ENCODE measurements at places on chromosomes 6 and 20.

- peak; percentile 53 for DNase-seq
These were observed 39.3 kb downstream of the GTF2H5 start for GRCh38 chr6:158207422-158207788.

GRCh38 chr6:40477246-40478126, 109.7 kb downstream of the LRFN2 start:
- no peak for DNase-seq

GRCh38 chr6:21611485-21611884, 17.9 kb downstream of the SOX4 start:
- DNase-seq, result no peak

- no peak for DNase-seq
These were observed 3.5 kb upstream of the BTN3A1 start for GRCh38 chr6:26398555-26398954.

GRCh38 chr6:81770381-81770780, 17.9 kb upstream of the TENT5A start:
- DNase-seq, result no peak

GRCh38 chr6:30207619-30208295, 5.4 kb downstream of the TRIM26 start:
- peak; percentile 36 for DNase-seq

GRCh38 chr6:113560908-113561307, 296.2 kb upstream of the MARCKS start:
- peak; percentile 93 for DNase-seq

DNA sequence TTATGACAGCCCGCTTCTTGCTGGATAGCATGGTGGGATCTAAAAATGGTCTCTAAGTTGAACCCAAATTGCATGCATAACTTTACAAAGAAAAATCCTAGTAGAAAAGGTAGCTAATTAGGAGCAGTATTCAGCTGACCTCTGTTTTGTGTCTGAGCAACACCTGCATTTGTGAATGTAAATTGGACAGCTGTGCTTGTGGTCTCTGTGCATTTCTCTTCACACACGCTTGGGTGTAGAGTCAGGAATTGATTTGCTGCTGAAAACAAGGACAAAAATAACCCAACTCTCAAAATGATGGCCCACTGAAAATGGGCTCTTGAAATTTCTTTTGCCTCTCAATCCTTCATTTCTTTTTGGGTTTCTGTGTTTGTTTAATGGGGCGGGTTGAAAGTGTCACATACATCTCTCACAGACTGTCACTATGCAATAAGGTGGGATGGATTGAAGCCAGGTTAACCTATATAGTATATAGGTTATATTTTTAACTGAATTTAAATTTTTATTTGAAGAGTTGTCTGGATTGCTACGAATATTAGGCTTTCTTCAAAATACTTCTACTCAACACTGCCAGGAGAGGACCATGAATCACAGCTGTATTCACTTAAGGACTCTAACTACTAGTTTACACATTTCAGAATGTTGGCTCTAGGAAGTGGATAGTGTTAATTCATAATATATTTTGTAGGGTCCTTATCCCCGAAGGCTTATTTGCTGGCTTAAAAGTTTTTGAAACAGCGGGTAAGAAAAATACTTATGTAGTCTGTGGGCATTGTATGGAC, 46.5 kb downstream of the SOBP start:
- no peak for DNase-seq

DNA sequence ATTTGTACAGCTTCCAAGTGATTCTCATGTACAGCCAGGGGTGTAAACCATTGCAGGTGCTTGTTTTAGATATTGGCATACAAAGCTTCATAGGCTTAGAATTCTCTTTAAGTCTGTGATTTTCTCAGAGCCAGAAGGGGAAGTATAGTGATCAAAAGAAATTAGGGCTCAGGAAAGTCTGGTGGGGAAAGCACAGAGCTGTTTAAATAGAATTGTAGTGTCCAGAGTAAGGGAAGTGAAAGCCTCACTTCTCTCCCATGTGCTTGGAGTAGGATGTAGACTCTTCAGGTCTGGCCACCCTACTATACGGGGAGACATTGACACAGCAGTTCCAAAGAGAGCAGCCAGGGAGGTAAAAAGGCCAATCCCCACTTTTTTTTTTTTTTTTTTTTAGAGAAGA, 10.4 kb downstream of the GCNT2 start:
- no peak for DNase-seq

DNA sequence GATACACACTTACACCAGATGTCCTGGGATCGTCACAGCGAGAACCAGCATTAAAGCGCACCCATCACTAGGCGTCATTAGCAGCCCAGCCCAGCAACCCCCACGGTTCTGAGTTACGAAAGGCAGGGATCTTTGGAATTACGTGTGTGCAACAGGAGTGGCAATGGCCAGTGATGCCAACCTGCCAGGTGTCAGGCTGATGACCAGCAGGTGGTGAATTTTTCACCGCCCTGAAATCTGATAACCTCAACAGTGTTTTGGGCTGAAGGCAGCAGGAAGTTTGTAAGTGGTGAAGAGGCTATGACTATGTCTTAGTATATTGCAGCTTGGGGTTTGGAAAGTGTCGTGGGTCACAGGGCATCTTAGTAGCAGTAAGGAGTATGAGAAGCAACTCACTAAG, 166.1 kb downstream of the TMEM242 start:
- DNase-seq, result no peak

DNA sequence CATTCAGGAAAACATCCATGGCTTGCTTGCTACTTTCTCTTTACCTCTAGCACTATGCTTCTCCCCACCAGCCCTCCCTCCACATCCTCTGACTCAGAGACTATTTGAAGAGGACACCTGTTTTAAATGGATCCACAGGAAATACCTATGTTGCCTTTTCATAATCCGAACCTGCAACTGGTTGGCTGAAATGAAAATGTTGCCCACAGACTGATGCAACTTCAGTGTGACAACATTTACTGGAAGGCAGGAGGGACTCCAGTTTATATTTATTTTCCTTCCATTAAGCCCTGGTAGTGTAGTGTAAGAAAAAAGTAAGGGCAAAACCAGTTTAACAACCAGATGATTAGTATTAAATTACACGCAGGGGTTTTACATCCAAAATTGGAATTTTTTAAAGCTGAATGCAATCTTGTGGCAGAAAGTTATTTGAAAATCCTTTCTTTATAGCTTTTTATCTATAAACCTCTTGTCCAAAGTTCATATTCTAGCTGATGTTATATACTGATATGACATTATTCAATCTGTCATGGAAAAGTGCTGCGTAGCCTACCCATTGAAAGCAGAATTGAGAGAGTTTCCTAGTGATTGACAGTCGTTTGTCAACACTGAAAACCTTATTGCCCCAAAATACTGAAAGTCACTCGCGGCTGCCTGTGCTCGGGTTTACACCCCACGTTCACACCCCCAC, 881 bp upstream of the AIG1 start:
- peak; percentile 85 for DNase-seq

- DNase-seq, result no peak
These were observed 100.8 kb downstream of the SYCP2 start for GRCh38 chr20:59832406-59833363.

DNA sequence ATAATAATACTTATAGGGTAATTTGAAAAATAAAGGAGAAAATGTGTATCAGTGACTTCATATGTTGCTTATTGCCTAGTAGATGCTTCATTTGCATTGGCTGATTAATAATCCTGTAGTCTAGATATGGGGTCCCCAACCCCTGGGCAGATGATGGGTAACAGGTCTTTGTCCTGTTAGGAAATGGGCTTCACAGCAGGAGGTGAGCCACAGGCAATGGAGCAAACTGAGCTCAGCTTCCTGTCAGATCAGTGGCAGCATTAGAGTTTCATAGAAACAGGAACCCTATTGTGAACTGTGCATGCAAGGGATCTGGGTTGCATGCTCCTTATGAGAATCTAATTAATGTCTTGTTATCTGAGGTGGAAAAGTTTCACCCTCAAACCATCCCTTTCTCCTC, 1049.5 kb upstream of the EPHA7 start:
- DNase-seq, result no peak

DNA sequence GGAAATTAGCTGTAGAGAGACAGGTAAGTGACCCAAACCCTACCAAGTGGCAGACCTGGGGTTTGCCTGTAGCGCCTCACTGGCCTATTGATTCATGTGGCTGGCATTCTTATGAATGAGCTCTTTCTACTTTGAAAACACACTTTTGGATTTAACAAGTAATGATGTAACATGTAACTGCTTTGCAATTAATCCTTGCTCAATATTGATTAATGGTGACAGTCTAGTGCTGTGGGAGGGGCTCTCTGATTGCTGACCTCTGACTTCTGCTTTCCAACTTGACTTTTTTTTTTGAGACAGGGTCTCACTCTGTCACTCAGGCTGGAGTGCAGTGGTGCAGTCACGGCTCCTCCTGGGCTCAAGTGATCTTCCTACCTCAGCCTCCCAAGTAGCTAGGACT, 82.7 kb downstream of the TIAM2 start:
- DNase-seq, result no peak

GRCh38 chr6:14063756-14064155, 53.8 kb upstream of the CD83 start:
- DNase-seq, result no peak

- peak; percentile 24 for DNase-seq
These were observed 19.1 kb upstream of the FBXO9 start for GRCh38 chr6:53045891-53046673.

- DNase-seq, result no peak
These were observed 1010.8 kb upstream of the EYS start for GRCh38 chr6:66717801-66718200.

DNA sequence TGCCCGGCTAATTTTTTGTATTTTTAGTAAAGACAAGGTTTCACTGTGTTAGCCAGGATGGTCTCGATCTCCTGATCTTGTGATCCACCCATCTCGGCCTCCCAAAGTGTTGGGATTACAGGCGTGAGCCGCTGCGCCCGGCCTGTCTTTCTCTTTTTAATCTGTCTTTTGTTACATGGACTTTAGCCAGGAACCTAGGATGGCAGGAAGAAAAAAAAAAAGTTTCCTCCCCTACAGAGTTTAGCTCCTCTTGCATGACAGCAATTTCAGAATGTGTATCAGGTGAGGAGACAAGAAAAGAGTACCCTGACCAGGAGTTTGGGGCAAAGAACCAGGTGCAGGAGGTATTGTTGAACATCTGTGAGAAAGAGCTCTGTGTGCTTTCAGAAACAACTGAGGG, 21.4 kb upstream of the TXLNB start:
- no peak for DNase-seq

DNA sequence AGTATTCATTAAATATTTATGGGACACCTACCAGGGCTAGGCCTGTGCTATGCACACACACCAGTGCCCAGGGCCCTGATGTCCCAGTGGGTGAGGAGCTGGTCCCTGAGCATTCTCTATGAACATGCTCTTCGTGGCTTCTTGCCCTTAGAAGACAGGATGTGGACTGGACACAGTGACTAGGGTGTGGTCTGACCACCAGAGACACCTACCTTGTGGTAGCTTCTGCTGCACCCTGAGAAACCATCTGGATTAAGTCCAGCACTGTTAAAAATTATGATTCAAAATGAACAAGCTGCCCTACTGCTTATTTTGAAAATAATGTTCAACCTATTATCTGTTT, 112.9 kb upstream of the RPS6KA2 start:
- no peak for DNase-seq

DNA sequence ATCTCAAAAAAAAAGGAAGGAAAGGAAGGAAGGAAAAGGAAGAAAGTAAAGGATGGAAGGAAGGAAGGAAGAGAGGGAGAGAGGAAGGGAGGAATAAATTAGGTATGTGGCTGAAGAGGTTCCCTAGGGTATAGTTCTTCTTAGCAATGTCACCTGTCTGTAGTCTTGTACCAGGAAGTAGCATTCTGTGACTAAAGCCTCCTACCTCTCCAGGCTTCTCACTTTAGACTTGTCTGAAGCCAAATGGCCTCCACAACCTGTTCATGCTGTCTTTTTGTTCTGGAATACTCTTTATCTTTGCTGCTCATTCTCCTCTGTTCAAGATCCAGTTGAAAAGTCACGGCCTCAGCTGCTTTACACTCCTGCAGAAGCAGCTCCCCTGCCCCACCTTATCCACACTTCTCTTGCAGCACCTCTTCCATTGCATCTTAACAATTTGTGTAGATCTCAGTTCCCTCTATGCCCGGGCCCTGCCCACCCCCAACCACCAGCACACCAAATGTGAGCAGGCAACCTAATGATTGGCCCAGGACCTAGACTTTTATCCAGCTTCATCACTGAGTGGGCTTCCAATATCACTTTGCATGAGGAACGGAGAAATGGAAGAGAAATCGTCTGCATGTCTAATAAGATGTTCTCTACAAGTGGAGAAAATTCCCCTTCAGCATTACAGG, 19.1 kb downstream of the GCNT2 start:
- DNase-seq, result no peak

DNA sequence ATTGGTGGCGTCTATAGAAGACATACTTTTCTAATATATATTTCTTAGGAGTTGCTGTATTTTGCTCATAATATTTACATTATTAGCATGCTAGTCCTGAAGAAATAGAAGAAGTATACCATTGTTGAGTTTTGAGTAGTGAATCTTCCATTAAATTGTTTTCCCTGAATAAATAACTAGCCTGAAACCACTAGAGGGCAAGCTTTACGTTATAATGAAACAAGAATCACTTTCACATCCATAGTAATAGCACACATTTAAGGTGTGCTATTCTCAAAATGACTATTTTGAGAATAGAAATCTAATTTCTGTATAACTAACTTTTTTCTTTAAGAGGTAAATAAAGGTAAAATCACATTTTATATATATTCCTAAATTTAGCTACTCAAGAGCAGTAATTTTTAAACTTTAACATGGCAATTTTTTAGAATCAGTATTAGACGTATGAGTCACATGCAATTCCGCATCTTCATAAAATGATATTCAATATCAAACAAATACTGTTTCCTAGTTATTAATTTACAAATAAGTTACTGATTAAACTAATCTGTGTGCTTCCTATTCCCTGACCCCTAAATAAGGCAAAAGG, 213.2 kb upstream of the MANEA start:
- DNase-seq, result peak; percentile 7

DNA sequence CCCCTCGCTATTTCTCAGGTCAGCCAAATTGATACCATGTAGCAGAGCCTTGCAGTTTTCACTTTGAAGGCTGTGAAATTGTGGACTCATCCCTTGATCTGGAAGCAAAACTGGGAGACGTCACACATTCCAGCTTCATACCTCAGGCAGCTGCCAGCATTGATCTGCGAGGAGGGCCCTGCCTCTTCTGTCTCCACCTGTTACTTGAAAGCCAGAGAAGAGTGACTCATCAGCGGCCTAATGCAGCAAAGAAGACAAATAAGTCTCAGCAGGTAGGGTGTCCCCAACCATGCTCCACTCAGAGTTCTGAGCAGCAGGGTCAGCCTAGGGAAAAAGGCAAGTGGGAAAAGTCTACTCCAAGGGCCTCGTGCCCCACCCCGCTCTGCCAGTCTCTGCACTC, 69.4 kb upstream of the BMP2 start:
- DNase-seq, result no peak

- DNase-seq, result no peak
These were observed 36.9 kb upstream of the SUMO4 start for GRCh38 chr6:149363154-149363553.

DNA sequence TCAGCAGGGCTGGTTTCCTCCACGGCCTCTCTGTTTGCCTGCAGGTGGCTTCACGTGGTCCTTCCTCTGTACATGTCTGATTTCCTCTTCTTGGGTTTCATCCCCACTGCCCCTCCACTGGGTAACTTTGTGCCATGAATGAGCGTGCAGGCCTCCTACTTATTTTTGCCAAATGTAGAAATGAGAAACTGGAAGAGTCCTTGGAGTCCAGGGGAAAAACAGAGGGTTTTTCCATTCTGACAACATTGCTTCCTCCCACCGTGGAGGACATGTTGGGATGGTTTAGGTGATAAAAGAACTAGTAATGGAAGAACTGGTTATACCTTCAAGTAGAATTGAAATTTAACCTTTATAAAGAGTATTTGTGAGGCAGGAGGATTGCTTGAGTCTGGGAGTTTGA, 699.5 kb downstream of the QKI start:
- DNase-seq, result no peak
